ENCODE measurements at places on chromosomes 1 and 21.

DNA sequence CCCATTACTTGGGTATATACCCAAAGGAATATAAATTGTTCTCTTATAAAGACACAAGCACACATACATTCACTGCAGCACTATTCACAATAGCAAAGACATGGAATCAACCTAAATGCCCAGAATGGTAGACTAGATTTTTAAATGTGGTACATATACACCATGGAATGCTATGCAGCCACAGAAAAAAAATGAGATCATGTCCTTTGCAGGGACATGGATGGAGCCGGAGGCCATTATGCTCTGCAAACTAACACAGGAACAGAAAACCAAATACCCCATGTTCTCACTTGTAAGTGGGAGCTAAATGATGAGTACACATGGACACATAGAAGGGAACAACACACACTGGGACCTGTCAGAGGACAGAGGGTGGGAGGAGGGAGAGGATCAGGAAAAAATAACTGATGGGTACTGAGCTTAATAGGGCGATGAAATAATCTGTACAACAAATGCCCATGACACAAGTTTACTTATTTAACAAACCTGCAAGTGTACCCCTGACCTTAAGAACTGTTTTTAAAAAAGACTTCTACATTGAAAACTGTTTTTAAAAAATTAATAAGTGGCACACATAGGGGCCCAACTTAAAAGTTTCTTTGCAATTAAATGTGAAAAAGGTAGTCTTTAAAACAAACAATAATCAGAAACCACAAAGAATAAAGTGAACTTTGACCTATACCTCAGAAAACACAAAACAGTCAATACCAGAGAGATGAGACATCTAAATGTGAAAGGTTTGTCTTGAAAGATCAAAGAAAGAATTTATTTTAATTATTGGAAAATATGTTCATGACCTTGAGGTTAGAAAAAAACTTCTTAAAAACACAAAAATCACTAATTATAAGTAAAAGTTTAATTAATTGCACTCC, 75.2 kb downstream of the CDC42BPA start:
- DNase-seq = no peak

DNA sequence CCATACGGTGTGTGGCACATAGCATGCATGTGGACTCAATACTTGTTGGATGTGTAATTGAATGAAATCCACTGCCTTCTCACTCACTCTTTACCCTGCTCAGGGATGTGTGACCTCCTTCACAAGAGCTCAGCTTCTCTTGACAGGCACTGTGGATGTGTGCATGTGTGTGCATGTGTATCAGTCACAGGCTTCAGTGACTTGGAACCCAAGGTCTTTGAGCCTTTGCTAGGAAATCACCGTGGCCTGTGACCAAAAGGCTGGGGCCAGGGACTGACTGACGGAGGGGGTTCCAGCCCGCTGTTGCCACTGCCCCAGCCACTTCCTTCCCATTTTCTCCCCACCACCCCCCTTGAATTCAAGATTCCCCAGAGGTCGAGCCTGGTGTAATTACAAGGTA, 144.4 kb upstream of the POU3F1 start:
- DNase-seq = no peak

- DNase-seq = no peak
Measured at GRCh38 chr1:19426294-19427086, 58.8 kb downstream of the CAPZB start.

DNA sequence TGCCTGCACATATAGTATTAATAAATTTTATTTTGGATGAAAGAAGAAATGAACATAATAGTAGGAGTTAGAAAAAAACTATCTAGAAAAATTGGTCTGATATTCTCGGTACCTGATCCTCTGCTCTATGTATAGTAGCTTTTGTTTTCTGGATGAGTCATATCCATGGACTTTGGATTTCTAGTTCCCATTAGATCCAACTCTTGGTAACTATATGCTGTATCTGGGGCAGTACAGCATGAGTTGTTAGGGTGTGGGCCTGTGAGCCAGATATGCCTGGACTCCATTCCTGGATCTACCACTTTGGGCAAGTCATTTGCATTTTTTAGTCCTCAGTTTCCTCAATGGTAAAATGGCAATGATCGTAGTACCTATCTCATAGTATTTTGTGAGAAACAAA, 372.2 kb upstream of the PKN2 start:
- DNase-seq = no peak

GRCh38 chr1:110210604-110211495, 736 bp downstream of the KCNC4 start:
- no peak for DNase-seq

GRCh38 chr1:33060579-33061083, 20.3 kb upstream of the AZIN2 start:
- DNase-seq = no peak

DNA sequence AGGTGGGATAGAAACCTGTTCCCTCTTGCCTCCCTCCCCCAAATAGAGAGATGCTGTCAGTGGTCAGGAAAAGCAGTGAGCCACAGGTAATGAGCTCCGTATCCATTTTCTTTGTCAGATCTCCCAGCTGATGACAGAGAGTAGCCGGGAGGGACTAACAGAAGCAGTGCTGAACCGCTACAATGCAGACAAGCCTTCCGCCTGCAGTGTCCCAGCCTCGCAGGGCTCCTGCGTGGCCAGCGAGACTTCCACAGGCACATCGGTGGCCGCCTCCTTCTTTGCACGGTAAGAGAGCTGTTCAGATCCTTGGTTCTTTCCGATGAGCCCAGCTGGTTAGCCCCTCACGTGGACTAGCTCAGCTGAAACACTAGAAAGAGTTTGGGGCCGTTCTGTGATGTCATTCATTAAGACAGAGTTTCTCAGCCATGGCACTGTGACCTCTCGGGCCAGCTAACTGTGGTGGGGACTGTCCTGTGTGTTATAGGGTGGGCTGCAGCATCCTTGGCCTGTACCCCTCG, 264.7 kb downstream of the KIF26B start:
- DNase-seq = no peak

DNA sequence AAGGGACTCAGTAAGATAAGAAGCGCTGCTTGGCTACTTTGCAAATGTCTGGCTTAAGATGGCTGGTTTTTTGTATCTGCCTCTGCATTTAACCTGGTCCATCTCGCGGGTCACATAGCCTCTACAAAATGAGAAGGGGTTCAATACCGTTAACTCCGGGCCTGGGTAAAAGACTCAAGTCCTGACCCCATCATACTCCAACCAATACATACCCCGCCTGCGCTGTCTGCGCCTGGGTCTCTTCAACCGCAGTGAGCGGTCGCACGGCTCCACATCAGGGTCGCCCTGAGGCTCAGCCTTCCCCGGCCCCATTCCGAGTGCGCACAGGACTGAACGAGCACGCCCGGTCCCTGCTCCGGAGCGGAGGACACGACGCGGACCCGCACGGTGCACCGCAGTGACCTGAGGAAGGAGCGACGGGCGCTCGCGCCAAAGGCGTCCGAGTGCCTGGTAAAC, 558 bp upstream of the PGD start:
- DNase-seq = no peak

DNA sequence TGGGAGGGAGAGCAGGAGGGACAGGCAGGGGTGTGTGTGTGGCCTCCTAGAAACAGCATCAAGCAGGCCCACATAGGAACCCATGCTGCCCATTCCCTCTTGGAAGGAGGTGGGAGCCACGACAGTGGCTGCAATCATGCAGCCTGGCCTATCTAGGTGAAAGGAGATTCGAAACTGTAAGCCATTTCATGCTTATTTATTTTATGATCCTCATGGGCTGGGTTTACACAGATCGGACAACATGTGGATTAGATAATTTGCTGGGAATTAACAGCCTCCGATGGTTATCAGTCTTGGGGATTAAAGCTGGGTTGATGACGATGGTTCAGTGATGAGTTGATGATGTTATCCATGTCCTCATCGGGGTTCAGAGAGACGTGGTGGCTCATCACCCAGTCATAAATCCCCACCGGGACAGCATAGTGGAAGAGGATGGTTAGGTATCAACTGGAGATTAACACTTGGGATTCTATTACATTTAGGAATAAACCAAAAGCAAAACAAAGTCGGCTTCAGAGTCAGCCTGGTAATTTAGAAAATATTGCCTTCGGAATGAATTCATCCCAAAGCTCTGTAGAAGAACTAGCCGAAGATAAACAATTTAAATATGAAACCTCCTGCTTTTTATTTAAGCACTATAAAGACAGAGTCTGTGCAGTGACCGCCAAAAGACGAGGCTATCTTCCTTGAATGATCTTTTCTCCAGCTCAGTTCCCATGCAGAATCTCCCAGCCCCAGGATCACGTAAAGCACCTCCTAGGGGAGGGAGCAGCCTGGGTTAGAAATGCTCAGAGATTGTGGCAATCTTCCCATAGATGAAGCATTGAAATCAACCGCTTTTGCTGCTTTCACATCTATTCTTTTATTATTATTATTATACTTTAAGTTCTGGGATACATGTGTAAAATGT, 252.8 kb downstream of the FOXD2 start:
- DNase-seq = no peak

- DNase-seq = no peak
Measured at GRCh38 chr1:2789986-2790581, 11.4 kb downstream of the TTC34 start.

- no peak for DNase-seq
Measured at GRCh38 chr21:38790059-38790458, 15.7 kb upstream of the ETS2 start.

DNA sequence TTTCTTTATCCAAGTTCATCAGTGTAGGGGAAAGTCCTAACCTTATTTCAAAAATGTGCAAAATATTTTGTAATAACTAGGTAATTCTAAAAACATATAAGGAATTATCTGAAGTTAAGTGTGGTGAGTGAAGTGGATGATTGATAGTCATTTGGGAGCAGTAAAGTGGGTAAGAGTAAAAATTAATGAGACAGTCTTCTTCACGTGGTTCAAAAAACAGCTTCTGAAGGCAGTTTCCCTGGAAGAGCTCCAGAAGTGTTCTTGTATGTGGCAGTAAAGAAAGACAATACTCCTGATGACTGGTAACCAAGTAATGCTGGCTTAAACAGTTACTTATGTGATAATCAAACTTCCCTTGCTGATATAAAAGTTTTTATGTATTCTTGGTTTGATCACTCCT, 50.3 kb downstream of the LEPR start:
- no peak for DNase-seq

- DNase-seq = no peak
Measured at GRCh38 chr1:74474585-74474984, 37.8 kb downstream of the LRRC53 start.

DNA sequence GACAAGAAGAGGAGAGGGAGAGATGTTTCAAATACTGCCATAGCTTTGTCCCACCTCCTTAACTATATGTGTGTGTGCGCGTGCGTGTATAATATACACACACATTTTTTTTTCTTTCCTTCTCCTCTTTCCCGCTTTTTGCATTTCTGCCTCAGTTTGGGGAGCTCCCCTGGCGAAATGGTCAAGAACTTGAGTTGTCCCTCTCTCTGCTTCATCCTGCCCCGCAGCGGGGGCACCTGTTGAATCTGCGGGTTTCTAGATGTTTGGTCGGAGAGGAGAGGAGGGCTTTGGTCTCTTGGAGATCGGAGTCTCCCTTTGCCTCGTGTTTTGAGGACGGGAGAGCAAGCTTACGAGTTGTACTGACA, 504 bp downstream of the SCCPDH start:
- no peak for DNase-seq

DNA sequence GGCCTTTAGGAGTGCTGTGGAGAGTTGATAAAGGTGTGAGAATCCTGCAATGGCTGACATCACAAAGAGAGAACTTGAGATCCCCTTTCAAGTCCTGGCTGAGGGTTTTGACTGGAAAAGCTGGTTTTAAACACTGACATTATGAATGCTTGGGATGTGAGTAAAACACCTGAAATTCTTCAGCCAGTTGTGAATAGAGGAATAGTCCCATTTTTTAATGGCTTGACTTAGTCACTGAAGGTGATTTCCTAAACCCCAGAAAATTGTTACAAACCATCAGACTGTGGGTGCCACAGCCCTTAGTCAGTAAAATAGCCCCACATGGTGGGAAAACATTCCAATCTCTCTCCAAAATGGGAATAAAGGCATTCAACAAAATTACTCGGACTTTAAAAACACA, 107.7 kb upstream of the LMO4 start:
- no peak for DNase-seq

DNA sequence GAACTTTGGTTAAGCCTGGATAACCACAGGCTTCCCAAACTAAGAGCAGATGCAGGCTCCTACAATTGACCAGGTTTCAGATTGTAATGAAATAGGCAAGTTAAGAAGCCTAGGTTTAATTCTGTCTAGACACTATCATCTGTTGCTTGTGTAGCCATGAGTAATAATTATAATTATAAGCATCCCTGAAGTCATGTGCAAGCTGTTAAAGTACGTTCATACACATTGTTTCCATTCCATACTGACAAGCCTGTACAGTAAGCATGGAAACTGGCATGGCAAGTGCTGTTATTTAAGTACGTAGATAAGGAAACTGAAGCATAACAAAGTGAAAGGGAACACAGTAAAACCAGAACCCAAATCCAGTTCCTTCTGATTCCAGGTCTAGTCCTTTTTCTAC, 557.2 kb upstream of the BEND5 start:
- no peak for DNase-seq
